ENCODE measurements at places on chromosomes 12 and 14. TPM values are rescaled to one million over a fixed set of nuclear protein-coding genes. Genes with fewer than 3 reads are reported as not detected.

C12orf60 gene
- 3.1 TPM for total RNA-seq

ANKRD33 gene
- total RNA-seq, result not detected

ETFBKMT gene
- total RNA-seq, result 1.1 TPM

GRCh38 chr14:70188322-70188658, 461 bp downstream of the SLC8A3 start:
- H3K4me3 ChIP-seq, result no peak overlapping the region
- no peak overlapping the region for H3K27ac ChIP-seq
- no peak for DNase-seq

PLEKHH1 gene
- total RNA-seq, result 0.77 TPM

NKX2-1 gene
- total RNA-seq, result not detected

- H3K36me3 ChIP-seq, result no peaks in the 10 kb centered on the region
- no peaks in the 10 kb centered on the region for H3K27me3 ChIP-seq
- H3K27ac ChIP-seq, result no peak overlapping the region
- H3K4me3 ChIP-seq, result no peak overlapping the region
- no peak for DNase-seq
Observed at GRCh38 chr14:92247341-92247740, 75.6 kb upstream of the SLC24A4 start.

- no peak overlapping the region for H3K4me3 ChIP-seq
- no peaks in the 10 kb centered on the region for H3K36me3 ChIP-seq
- peaks cover 22% of the 10 kb centered on the region for H3K4me1 ChIP-seq
- DNase-seq, result no peak
Observed at GRCh38 chr12:92085736-92086040, 60.0 kb downstream of the BTG1 start.

DNA sequence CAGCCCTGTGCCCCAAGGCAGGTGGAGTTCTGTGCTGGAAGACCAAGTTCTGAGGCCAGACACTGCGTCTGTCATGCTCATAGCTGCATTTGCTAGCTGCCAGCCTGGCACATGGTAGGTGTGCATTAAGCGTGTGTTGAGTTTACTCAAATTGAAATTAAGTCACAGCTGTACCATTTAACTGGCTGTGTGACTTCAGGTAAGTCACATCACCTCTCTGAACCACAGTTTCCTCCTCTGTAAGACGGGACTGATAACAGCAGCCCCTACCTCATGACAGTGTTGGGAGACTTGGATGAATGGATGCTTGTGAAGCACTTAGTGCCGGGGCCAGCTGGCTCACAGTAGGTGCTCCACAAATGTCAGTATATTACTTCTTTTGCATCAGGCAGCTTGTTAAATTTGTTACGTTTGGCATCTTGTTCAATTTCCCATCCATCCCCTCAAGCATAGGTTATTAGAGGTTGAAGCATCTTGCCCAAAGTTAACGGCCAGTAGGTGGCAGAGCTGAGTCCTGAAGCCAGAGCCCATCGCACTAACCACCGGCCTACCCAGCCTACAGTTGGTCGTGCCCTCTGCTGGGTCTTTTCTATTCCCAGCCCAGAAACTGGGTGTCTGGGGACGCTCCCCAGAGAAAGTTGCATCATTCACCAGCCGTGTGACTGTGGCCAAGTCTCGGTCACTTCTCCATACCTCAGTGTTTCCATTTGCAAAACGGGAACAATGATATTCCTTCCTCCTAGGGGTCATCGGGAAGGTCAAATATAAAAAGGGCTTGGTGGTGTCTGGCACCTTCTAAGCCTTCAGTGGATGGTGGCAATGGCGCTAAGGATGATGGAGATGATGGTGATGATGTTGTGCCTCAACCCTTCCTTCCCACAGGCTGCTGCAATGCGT, 4.5 kb downstream of the DAO start:
- DNase-seq, result peak; percentile 38
- no peaks in the 10 kb centered on the region for H3K27me3 ChIP-seq
- no peak overlapping the region for H3K4me3 ChIP-seq
- no peak overlapping the region for H3K27ac ChIP-seq
- H3K36me3 ChIP-seq, result no peaks in the 10 kb centered on the region

- peaks cover 32% of the 10 kb centered on the region for H3K4me1 ChIP-seq
- DNase-seq, result no peak
- no peaks in the 10 kb centered on the region for H3K36me3 ChIP-seq
- H3K27ac ChIP-seq, result no peak overlapping the region
Observed at GRCh38 chr14:103526247-103526913, 2.6 kb upstream of the TRMT61A start.

DNA sequence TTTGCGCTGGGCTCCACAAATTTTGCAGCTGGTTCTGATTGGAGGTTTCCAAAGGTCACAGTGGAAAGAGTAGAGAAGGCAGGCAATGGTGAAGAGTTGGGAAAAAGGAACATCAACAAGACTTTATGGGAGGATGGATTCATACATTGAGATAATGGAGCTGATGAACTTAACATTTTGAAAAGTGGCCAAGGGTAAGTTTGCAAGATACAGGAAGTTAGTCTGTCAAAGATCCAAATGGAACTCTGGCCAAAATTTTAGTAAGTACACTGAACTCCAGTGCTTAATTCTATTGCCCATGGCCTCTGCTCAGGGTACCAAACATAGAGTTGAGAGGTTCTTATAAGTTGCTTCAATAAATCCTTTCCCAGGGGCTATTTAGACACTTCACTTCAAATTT, 15.6 kb downstream of the CCER1 start:
- H3K27me3 ChIP-seq, result no peaks in the 10 kb centered on the region
- no peak overlapping the region for H3K27ac ChIP-seq
- H3K4me1 ChIP-seq, result no peaks in the 10 kb centered on the region
- no peaks in the 10 kb centered on the region for H3K36me3 ChIP-seq

TMEM121 gene
- 17.1 TPM for total RNA-seq

WNT1 gene
- not detected for total RNA-seq

DNA sequence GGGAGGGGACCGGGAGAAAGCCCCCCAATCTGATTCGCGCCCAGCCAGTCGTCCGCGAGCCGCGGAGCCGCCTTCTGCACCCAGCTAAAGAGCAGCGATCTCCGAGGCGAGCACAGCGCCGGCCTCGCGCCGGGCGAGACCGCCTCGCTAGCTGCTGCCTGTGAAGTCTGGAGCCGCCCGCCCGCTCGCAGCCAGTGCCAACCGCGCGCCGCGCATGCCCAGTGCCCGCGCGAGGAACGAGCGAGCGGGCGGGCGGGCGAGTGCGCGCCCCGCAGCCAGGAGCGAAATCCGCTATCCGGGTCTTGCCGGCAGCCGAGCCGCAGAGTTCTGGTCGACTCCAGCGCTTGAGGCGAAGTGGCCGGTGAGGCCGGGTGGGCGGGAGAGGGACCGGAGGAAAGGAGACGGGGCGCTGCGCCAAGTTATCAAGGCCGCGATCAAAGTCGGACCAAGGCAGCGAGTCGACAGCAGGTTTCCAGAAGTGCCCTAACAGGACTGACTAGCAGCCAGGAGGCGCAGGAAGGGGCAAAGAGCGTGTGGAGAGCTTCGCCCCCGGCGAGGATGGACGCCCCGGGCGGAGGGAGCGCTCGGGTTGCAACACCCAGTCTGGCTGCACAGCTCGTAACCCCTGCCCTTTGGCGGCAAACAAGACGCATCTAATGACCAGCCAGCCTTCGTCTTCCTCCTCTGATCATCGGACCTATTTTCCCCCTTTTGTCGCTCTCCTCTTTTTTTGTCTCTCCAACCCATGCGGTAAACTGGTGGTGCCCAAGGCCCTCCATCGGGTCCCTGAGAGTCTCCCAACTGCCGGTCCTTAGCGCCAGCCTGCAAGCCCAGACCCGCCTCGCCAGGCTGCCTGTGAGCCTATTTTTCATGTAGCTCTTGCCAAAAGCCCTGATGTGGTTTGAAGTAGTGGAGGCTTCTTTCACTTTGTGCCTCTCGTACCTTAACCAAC, at the start of gene EPS8:
Gene EPS8 (minus strand): TSS at position 169 of the 952 bp plus-strand sequence. CDS start 106,437 bp downstream, outside the sequence.
- peak within 1 kb of the TSS; percentile 63 for H3K4me3 ChIP-seq
- peak; percentile 81 for DNase-seq
- H3K4me1 ChIP-seq, result peaks cover 7% of the 10 kb centered on the region
- H3K36me3 ChIP-seq, result no peaks in the 10 kb centered on the region
- no peak within 1 kb of the TSS for H3K27ac ChIP-seq
- H3K27me3 ChIP-seq, result peaks cover 11% of the 10 kb centered on the region

GRCh38 chr14:102606296-102606695, 13.8 kb downstream of the RCOR1 start:
- no peaks in the 10 kb centered on the region for H3K36me3 ChIP-seq
- DNase-seq, result no peak
- no peak overlapping the region for H3K27ac ChIP-seq
- peaks cover 6% of the 10 kb centered on the region for H3K4me1 ChIP-seq

GRCh38 chr12:103751600-103751999, 89.4 kb downstream of the NT5DC3 start:
- H3K4me3 ChIP-seq, result no peak overlapping the region
- no peaks in the 10 kb centered on the region for H3K4me1 ChIP-seq
- DNase-seq, result no peak
- no peak overlapping the region for H3K27ac ChIP-seq
- no peaks in the 10 kb centered on the region for H3K36me3 ChIP-seq

DNA sequence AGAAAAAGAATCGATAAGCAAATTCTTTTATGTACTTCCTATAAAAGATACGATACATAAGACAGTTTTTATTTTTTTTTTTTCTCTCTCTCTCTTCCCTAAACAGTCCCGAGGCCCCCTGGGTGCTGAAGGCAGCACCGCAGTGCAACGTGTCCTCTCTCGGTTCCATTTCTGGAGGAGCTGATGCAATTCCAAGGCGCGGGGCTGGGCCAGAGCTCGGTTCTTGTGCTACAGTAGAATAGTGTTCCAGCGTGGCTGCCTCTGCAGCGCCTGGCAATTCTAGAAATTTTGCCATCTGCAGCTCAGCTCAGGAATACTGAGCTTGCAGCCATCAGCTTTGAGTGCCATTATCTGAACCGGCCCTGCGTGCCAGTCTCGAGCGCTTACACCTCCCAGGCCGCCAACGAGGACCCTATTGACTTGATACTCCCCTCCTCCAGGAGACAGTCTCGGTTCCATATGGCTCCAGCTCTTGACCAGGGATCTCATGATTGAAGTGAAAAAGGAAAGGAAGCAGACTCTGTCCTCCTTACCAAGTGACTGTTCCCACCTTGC, 630 bp downstream of the ALDH1L2 start:
- H3K4me1 ChIP-seq, result peaks cover 10% of the 10 kb centered on the region
- H3K36me3 ChIP-seq, result no peaks in the 10 kb centered on the region
- H3K27ac ChIP-seq, result peak overlapping the region; percentile 48
- H3K4me3 ChIP-seq, result peak overlapping the region; percentile 38
- H3K27me3 ChIP-seq, result peaks cover 29% of the 10 kb centered on the region

GRCh38 chr14:22220427-22220826, 368.6 kb downstream of the DAD1 start:
- H3K4me3 ChIP-seq, result no peak overlapping the region
- H3K36me3 ChIP-seq, result no peaks in the 10 kb centered on the region
- no peak overlapping the region for H3K27ac ChIP-seq
- no peaks in the 10 kb centered on the region for H3K27me3 ChIP-seq
- DNase-seq, result no peak

DNA sequence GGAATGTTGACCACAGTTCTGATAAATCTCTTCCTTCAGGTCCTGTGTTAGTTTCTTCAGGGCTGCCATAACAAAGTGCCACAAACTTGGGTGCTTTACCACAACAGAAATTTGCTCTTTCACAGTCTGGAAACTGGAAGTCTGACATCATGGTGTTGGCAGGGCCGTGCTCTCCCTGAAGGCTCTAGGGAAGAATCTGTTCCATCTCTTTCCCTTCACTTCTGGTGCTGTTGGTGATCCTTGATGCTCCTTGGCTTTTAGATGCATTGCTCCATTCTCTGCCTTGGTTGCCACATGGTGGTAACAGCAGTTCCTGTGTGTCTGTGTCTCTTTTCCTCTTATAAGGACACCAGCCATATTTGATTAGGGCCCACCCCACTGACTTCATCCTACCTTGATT, 32.2 kb downstream of the HMGA2 start:
- H3K4me3 ChIP-seq, result no peak overlapping the region
- no peaks in the 10 kb centered on the region for H3K4me1 ChIP-seq
- H3K36me3 ChIP-seq, result no peaks in the 10 kb centered on the region

CACNA1C gene
- total RNA-seq, result 0.04 TPM

All from CD8-positive, alpha-beta memory T cell (primary cell).